ENCODE measurements at places on chromosomes 13 and 19. TPM values are rescaled to one million over a fixed set of nuclear protein-coding genes. Genes with fewer than 3 reads are reported as not detected.

- H3K36me3 ChIP-seq, result peaks cover 54% of the 10 kb centered on the region
- H3K27ac ChIP-seq, result no peak overlapping the region
- DNase-seq, result no peak
Observed at GRCh38 chr13:98007001-98007400, 53.5 kb downstream of the IPO5 start.

DNA sequence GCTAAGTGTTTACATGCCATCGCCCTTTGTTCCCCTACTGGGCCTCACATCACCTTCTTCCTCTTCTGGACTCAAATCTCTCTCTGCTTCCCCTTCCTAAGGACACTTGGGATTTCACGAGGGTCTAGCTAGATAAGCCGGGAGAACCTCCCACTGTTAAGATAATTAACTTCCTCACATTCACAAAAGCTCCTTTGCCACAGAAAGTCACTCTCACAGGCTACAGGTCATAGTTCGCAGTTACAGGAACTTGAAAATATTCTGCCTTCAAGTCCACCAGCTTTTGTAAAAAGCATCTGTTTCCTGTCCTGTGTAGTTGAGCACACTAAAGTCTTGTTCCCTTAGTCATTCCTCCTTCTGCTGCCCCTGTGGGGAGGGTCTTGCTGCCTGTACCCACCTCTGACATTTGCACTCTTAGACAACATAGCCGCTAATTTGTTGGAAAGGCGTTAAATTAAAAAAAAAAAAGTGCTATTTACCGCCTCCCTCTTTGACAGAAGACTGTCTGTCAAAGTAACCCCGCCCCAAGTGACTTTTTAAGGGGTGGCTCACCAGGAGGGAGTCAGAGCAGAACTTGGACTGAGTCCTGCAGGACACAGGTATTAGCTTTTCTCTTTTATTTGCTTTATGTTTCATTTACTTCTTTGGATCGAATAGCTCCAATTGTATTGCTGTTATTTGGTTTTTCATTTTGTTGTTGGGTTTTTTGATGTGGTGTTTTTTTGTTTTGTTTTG is 26.8 kb upstream of the CEACAM21 start:
- peaks cover 63% of the 10 kb centered on the region for H3K4me1 ChIP-seq
- peaks cover 8% of the 10 kb centered on the region for H3K36me3 ChIP-seq
- no peaks in the 10 kb centered on the region for H3K27me3 ChIP-seq

DNA sequence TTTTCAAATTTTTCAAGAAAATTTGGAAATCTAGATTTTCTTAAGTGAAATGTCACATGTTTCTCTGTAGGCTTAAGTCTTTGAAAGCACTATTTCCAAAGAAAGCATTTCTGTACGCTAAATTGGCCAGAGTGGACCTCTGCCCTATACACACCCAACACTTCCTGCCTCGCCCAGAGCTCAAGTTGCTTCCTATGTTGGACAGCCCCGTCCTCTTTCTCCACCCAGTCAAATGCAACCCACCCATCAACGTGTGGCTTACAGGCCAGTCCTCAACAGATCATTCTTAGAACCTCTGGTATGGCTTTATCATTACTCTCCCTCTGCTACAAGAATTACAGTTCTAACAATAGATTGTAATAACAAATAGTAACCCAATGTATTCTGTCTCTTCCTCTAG is 24.2 kb downstream of the KLF12 start:
- DNase-seq, result no peak
- no peak overlapping the region for H3K27ac ChIP-seq
- peaks cover 73% of the 10 kb centered on the region for H3K4me1 ChIP-seq

GRCh38 chr13:33490461-33491327 is 205.1 kb upstream of the STARD13 start:
- H3K36me3 ChIP-seq, result no peaks in the 10 kb centered on the region
- H3K27ac ChIP-seq, result no peak overlapping the region
- H3K27me3 ChIP-seq, result no peaks in the 10 kb centered on the region

- no peaks in the 10 kb centered on the region for H3K27me3 ChIP-seq
- H3K36me3 ChIP-seq, result no peaks in the 10 kb centered on the region
- no peak for DNase-seq
- H3K4me1 ChIP-seq, result no peaks in the 10 kb centered on the region
- H3K27ac ChIP-seq, result no peak overlapping the region
Observed at GRCh38 chr13:53642306-53642705, 613.7 kb downstream of the OLFM4 start.

- no peak for DNase-seq
- H3K4me1 ChIP-seq, result no peaks in the 10 kb centered on the region
- no peak overlapping the region for H3K27ac ChIP-seq
- H3K36me3 ChIP-seq, result no peaks in the 10 kb centered on the region
Observed at GRCh38 chr13:21738630-21739029, 67.8 kb downstream of the FGF9 start.

GRCh38 chr19:28927456-28927855 is 285.5 kb downstream of the UQCRFS1 start:
- H3K36me3 ChIP-seq, result no peaks in the 10 kb centered on the region
- DNase-seq, result no peak
- no peaks in the 10 kb centered on the region for H3K27me3 ChIP-seq
- H3K27ac ChIP-seq, result no peak overlapping the region
- no peaks in the 10 kb centered on the region for H3K4me1 ChIP-seq
- H3K4me3 ChIP-seq, result no peak overlapping the region

- H3K4me3 ChIP-seq, result no peak overlapping the region
- H3K27me3 ChIP-seq, result no peaks in the 10 kb centered on the region
- DNase-seq, result no peak
- H3K36me3 ChIP-seq, result no peaks in the 10 kb centered on the region
- no peaks in the 10 kb centered on the region for H3K4me1 ChIP-seq
Observed at GRCh38 chr13:93104270-93104669, 122.3 kb upstream of the GPC6 start.

DNA sequence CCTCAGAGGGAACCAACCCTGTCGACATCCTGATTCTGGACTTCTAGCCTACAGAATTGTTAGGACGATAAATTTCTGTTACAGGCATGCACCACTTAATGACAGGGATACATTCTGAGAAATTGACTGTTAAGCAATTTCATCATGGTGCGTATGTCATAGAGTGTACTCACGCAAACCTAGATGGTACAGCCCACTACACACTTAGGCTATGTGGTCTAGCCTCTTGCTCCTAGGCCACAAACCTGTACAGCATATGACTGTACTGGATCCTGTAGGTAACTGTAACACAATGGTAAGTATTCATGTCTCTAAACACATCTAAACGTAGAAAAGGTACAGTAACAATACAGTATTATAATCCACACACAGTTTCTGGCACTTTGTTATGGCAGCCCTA is 13.3 kb downstream of the USP12 start:
- H3K27ac ChIP-seq, result no peak overlapping the region
- no peaks in the 10 kb centered on the region for H3K36me3 ChIP-seq
- H3K4me3 ChIP-seq, result no peak overlapping the region
- no peak for DNase-seq

DNA sequence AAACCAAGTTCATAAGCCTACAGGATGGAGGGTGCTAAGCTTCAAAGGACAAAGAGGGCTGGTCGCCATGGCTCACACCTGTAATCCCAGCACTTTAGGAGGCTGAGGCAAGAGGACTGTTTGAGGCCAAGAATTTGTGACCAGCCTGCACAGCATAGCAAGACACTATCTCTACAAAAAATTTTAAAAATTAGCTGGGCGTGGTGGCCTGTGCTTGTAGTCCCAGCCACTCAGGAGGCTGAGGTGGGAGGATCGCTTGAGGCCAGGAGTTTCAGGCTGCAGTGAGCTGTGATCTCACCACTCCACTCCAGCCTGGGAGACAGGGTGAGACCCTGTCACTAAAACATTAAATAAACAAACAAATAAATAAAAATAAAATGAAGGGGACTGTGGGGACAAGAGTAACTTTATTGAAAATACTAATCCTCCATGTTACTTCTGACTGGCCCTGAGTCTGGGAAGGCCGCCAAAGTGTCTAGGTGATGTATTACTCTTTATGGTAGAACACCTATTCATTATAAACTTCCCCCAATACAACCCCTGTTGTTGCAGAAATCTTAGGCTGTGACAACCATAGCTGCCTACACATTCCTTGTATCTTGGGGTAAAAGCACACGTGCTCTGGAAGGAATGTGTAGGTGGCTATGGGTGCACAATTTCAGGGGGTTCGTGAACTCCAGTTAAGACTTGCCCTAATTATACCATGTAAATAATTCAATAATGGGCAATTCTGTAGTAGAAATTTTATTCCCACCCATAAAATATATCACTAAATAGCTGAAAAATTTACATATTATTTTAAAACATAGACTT is 14.6 kb upstream of the URAD start:
- H3K36me3 ChIP-seq, result no peaks in the 10 kb centered on the region
- H3K4me1 ChIP-seq, result no peaks in the 10 kb centered on the region
- DNase-seq, result no peak
- no peak overlapping the region for H3K4me3 ChIP-seq

DNA sequence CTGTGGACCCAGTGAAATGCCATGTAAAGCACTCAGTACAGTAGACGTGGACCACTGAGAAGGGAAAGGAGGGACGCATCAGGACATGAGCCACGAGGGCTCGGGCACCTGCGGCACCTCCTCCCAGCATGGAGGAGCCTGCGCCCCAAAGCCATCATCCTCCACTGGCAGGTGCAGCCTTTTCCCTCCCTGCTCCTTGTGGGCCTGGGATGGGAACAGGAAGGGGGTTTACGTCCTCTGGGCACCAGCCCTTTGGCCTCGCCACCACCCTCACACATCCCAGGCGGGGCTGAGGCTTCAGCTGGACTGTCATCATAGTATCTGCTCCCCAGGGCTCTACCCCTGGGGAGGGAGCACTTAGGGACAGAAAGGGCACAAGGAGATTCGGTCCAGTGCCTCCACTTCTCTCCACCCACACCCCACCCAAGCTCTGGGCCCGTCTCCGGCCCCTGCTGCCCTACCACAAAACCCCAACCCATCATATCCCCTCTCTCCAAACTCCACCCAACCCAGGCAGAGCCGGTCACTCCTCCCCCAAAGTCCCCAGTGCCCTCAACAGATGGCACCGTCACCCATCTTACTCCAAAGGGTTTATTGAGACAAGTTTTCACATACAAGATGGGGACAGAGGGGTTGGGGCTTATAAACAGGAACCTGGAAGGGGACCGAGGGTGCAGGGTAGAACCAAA is 2.2 kb upstream of the PRKD2 start:
- DNase-seq, result no peak
- no peak overlapping the region for H3K4me3 ChIP-seq
- H3K27me3 ChIP-seq, result no peaks in the 10 kb centered on the region
- peaks cover 34% of the 10 kb centered on the region for H3K4me1 ChIP-seq

DNA sequence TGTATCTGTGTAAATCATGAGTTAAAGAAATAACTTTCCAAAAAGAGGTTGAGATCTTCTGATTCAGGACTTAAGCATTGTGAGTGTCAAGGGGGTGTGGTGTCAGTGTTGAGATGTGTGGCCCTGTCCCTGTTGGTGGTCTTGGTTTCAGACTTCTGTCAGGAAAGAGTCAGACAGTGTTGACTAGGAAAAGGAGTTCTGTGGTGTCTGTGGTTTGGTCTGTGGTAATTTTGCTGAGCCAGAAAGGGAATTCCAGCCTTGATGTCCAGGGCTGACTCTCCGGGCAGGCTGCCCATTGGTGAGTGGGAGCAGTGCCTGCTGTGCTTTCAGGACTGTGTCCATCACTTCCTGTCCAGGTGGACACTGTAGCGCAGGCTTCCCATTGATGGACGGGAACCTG is 39.8 kb upstream of the IGFL4 start:
- H3K4me1 ChIP-seq, result peaks cover 12% of the 10 kb centered on the region
- H3K27ac ChIP-seq, result no peak overlapping the region
- no peak for DNase-seq
- H3K36me3 ChIP-seq, result no peaks in the 10 kb centered on the region
- H3K4me3 ChIP-seq, result no peak overlapping the region

GRCh38 chr13:94712812-94713560 is 641 bp upstream of the SOX21 start:
- H3K4me3 ChIP-seq, result no peak overlapping the region
- H3K4me1 ChIP-seq, result peaks cover 9% of the 10 kb centered on the region

DNA sequence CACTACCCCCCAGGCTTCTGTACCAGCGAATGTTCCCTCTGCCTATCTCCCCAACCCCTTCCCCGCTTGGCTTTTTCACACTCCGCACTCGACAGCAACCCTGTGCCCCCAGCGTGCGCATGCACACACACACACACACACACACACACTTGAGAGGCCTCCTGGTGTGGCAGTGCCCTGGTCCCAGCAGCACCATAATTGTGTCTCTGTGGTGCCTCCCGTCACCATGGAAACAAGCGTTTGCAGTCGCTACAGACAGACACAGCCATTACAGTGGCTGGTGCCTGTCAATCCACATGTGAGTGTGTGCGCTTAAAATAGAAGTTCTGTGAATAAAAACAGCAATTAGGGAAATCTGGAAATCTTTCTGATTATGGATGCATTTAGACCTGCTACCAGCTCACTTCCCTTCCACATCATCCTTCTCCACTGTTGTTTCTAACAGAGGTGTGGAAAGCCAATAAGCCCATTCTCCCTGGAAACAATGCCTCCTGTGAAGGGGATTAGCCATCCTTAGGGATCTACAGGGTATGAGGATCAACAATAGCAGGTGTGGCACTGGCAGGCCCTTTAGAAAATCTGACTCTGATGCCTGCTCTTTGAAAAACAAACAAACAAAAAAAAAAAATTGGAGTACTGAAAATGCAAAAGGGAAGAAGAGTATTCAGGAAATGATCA is 146.3 kb downstream of the DCLK1 start:
- no peak overlapping the region for H3K4me3 ChIP-seq
- H3K27ac ChIP-seq, result no peak overlapping the region
- no peak for DNase-seq
- no peaks in the 10 kb centered on the region for H3K27me3 ChIP-seq
- H3K4me1 ChIP-seq, result no peaks in the 10 kb centered on the region
- H3K36me3 ChIP-seq, result no peaks in the 10 kb centered on the region

- no peaks in the 10 kb centered on the region for H3K27me3 ChIP-seq
- H3K4me3 ChIP-seq, result no peak overlapping the region
- no peaks in the 10 kb centered on the region for H3K4me1 ChIP-seq
Observed at GRCh38 chr13:52925775-52926285, 77.4 kb upstream of the PCDH8 start.

GRCh38 chr19:9308091-9308770 is 1.4 kb downstream of the ZNF699 start:
- peak overlapping the region; percentile 86 for H3K4me3 ChIP-seq
- no peak for DNase-seq
- no peaks in the 10 kb centered on the region for H3K27me3 ChIP-seq
- H3K27ac ChIP-seq, result no peak overlapping the region
- peaks cover 23% of the 10 kb centered on the region for H3K4me1 ChIP-seq

CYP4F12 gene
- total RNA-seq, result 5.2 TPM

ZNF296 gene
- total RNA-seq, result 1.7 TPM

FKBP8 gene
- 231 TPM for total RNA-seq

ZNF836 gene
- total RNA-seq, result 54.7 TPM

CEACAM21 gene
- 42.8 TPM for total RNA-seq

DMRTC2 gene
- total RNA-seq, result not detected

IZUMO2 gene
- not detected for total RNA-seq

RLN3 gene
- not detected for total RNA-seq

ATXN8OS gene
- not detected for total RNA-seq

MAN2B1 gene
- total RNA-seq, result 141 TPM

ZNF260 gene
- 18.8 TPM for total RNA-seq

C13orf46 gene
- total RNA-seq, result 13.9 TPM

All from CD4-positive, alpha-beta memory T cell (primary cell).